ENCODE measurements at places on chromosomes 4 and X.

DNA sequence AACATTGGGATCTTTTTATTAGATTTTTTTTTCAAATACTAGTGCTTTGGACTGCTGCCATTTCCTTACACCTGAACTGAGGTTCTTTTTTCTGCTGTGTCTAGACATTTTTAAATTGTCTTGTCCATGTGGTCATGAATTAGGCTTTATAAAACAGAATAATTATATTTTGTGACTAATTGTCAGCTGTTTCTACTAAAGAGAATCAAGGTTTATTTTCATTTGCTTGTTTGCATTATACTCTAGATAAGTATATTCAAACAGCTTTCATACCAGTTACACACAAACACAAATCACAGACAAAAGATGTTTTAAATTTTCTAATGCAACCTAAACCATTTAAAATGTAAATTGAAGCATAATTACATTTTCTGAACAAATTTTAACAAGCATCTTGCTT, 194.7 kb downstream of the GALNTL6 start:
- DNase-seq: no peak

- DNase-seq: no peak
Measured at GRCh38 chr4:105780176-105780575, 71.6 kb downstream of the GSTCD start.

DNA sequence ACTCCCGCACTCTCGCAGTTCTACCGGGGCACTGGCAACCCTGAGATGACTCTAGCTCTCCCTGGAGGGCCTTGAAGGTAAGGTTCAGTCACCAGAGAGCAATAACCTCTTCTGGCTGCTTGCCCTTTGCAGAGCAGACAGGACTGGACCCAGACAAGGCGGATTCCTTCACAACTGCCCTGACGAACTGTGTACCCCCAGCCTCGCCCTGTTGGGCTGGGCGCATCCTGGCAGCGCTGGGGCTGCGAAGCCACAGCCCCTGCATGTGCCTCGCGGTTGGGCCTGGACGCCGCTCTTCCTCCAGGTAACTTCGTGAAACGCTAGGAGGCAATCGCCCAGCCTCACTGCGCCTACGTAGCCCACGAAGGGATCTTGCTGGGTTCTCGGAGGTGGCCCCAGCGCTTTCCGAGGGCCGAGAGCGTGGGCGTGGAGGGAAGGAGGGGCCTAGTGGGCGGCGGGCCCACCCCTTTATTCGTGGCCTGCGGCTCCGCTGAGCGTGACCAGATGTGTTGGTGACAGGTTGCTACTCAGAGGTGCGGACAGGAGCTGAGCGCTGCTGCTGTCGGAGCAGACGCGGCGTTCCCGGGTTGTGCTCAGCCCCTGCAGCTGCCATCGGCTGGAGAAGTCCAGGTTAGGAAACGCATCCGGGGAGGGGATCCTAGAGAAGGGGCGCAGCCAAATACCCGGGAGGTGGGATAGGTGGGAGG, 1.9 kb upstream of the MAMLD1 start:
- DNase-seq: no peak

DNA sequence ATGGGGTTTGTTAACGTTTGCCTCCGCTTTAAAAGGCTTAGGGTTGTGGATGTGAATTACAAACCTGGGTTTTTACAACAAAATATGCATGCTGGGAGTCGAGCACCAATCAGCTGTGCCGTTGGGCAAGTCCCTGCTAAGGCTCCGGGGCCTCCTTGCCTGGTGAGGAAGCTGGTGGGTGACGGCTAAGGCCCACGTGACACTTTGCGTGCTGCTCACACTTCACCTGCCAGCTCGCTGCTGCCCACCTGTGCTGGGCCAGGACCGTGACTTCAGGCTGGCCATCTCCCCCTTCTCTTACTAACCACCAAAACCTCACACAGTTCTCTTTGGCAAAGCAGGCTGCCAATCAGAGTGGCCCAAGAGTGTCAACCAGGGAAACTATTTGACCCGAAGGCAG, 178.3 kb downstream of the AFAP1 start:
- no peak for DNase-seq

DNA sequence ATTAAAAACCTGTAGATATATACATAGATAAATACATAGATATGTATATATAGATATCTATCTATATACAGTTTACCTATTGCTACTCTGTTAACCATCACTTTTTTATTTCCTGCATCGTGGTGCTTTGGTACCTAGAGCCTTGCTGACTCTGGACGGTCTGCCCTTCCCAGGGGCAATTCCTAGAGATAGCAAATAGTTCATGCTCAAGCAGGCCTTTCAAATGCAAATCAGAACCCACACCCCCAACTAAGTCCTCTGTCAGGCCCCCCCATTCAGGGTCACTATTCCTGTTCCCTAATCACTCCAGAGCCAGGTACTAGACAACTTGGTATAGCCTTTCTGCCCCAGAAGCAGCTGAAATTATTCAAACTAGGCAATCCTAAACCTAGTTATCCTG, 273.5 kb upstream of the ADGRL3 start:
- DNase-seq: no peak

- no peak for DNase-seq
Measured at GRCh38 chr4:40998675-40999358, 215.5 kb downstream of the APBB2 start.

DNA sequence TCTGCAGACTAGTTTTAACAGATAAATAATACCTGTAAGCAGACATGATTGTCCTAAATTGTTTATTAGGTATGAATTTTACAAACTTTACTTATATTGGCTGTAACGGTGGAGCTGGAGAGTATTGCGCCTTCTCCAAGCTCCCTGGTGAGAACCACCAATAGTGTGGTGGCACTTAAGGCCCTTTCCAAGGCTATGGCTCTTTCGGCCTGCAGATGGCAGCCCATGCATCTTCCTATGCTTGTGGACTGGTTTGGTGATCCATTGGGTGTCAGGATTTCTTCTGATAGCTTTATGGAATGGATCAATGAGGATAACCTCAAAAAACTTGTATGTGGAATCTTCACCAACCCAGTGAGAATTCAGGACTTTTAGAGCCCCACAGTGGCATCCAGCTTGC, 7.8 kb downstream of the LARP1B start:
- no peak for DNase-seq
